MM.1S (cell line): ENCODE measurements at places on chromosomes 7 and 10.

GRCh38 chr10:120462018-120462682 lies 5.1 kb downstream of the PLPP4 start:
- no peak for DNase-seq
- no peaks in the 10 kb centered on the region for H3K4me1 ChIP-seq
- no peaks in the 10 kb centered on the region for H3K27me3 ChIP-seq
- H3K4me3 ChIP-seq, result no peak overlapping the region

DNA sequence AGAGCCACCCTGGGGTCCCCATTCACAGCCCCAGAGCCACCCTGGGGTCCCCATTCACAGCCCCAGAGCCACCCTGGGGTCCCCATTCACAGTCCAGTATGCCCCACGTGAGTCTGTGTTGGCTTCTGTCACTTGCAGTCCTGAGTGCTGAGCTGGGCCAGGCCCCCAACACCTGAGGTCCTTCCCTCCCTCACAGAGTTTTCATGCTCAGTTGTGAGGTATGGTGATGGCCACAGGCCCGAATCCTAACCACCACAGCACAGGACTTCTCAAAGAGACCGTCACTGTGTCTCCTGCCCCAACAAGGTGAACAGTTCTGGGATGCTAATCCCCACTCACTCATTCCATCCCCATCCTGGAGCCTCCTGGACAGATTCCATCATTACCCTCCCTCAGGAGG lies 239.2 kb downstream of the PTPRN2 start:
- no peaks in the 10 kb centered on the region for H3K4me1 ChIP-seq
- DNase-seq, result no peak
- peaks cover 17% of the 10 kb centered on the region; the same call in 1 of the 2 replicates for H3K27me3 ChIP-seq
- H3K36me3 ChIP-seq, result no peaks in the 10 kb centered on the region

DNA sequence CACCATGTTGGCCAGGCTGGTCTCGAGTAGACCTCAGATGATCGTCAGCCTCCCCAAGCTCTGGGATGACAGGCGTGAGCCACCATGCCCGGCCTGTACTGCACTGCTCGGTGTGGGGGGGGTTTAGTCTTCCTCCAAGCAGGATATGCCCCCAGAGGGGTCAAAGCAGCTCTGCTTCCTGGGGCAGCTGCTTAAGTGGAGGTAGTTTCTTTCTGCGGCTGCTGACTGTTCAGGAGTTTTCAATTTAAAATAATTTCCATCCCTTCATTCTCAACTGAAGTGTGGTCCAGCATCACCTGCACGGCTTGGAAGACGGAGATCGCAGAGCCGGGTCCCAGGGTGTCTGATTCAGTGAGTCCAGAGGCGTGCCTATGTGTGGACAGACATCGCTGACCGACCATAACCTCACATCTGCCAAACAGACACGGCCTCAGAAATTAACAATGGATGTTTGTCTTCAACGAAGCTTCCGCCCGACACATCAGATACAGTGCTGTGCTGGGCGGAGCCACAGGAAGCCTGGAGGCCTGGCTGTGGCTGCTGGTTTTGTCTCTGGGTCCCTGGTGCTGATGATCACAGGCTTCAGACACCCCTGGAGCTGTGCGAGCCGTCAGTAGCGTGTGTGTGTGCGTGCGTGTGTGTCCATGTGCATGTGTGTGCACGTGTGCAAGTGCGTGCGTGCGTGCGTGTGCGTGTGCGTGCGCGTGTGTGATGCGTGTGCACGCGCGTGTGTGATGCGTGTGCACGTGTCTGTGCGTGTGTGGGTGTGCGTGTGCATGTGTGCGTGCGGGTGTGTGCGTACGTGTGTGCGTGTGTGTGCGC lies 226.5 kb upstream of the PITRM1 start:
- no peak overlapping the region for H3K27ac ChIP-seq
- no peak overlapping the region for H3K4me3 ChIP-seq
- no peaks in the 10 kb centered on the region for H3K36me3 ChIP-seq
- no peak for DNase-seq
- no peaks in the 10 kb centered on the region for H3K4me1 ChIP-seq

GRCh38 chr7:14292737-14293136 lies 303.3 kb upstream of the ETV1 start:
- H3K27me3 ChIP-seq, result no peaks in the 10 kb centered on the region
- no peak overlapping the region for H3K27ac ChIP-seq
- no peak for DNase-seq
- H3K4me1 ChIP-seq, result no peaks in the 10 kb centered on the region
- H3K4me3 ChIP-seq, result no peak overlapping the region

GRCh38 chr10:89632824-89633223 lies 12.2 kb downstream of the PANK1 start:
- H3K27me3 ChIP-seq, result no peaks in the 10 kb centered on the region
- no peaks in the 10 kb centered on the region for H3K4me1 ChIP-seq
- H3K36me3 ChIP-seq, result no peaks in the 10 kb centered on the region
- no peak overlapping the region for H3K27ac ChIP-seq

GRCh38 chr10:86200269-86200668 lies 166.3 kb downstream of the GRID1 start:
- H3K4me3 ChIP-seq, result no peak overlapping the region
- H3K36me3 ChIP-seq, result no peaks in the 10 kb centered on the region
- 0 out of 2 replicates have a peak, but pooled peaks cover 3% of the 10 kb centered on the region for H3K27me3 ChIP-seq
- H3K27ac ChIP-seq, result no peak overlapping the region
- DNase-seq, result no peak
- no peaks in the 10 kb centered on the region for H3K4me1 ChIP-seq

DNA sequence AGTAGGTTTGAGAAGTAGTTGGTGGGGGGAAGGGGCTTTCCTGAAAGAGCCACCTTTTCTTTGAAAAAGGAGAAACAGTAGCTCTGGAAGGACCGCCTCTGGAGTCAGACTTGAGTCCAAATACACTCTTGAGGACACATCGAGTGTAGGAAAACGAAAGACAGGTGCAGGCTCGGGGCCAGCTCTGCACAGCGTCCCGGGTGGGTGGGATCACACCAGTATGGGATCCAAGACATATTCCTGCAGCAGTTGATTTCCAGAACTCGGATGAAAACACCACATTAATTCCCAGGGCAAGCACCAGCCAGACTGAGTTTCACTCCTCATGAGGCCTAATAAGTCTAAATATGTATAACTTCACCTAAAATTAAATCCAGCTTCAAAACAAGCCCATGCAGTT lies 61.4 kb downstream of the ASB13 start:
- H3K27me3 ChIP-seq, result no peaks in the 10 kb centered on the region
- no peak overlapping the region for H3K4me3 ChIP-seq
- DNase-seq, result no peak
- no peaks in the 10 kb centered on the region for H3K36me3 ChIP-seq
- peaks cover 19% of the 10 kb centered on the region for H3K4me1 ChIP-seq

GRCh38 chr7:120302190-120302589 lies 29.2 kb downstream of the KCND2 start:
- no peak overlapping the region for H3K27ac ChIP-seq
- H3K4me3 ChIP-seq, result no peak overlapping the region

DNA sequence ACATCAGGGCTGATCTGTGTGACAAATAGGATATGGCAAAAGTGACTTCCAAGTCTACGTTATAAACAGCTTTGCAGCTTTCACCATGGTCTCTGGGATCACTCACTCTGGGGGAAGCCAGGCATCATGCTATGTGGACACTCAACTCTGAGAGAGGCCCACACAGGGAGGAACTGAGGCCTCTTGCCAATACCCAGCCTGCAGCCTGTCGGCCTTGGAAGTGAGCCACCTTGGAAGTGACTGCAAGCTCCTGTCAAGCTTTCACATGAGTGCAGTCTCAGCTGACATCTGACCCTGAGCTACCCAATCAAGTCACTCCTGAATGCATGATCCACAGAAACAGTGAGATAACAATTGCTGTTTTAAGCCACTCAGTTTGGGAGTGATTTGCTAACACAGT lies 56.5 kb downstream of the MMRN2 start:
- no peaks in the 10 kb centered on the region for H3K4me1 ChIP-seq
- H3K27me3 ChIP-seq, result no peaks in the 10 kb centered on the region
- no peak overlapping the region for H3K27ac ChIP-seq
- no peak for DNase-seq
- H3K36me3 ChIP-seq, result no peaks in the 10 kb centered on the region

DNA sequence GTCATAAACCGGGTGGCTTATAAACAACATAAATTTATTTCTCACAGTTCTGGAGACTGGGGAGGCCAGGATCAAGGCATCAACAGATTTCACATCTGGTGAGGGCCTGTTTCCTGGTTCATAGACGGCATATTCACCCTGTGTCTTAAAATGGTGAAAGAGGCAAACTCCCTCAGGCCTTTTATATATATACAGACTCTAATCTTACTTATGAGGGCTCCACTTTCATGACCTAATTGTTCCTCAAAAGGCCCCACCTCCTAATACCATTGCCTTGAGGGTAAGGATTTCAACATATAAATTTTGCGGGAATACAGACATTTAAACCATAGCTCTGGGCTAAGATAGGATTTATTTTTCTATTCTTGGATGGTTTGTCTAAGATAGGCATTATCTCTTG lies 187.2 kb downstream of the PPP1R3A start:
- no peak overlapping the region for H3K4me3 ChIP-seq
- no peaks in the 10 kb centered on the region for H3K27me3 ChIP-seq
- DNase-seq, result no peak
- H3K4me1 ChIP-seq, result no peaks in the 10 kb centered on the region

DNA sequence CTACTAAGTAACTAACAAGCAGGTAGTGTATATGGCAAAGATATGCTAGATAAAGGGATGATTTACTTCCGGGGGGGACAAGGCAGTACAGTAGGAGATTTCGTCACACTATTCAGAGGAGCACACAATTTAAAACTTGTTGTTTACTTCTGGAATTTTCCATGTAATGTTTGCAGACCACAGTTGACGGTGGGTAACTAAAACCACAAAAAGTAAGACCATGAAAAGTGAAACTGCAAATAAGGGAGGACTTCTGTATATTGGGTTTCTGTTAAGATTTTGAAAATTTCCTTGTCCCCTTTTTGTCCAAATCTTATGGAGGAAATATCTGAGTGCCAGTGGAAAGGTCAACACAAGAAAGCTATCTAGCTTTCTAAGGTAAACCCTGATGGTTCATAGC lies 170.0 kb downstream of the ELAPOR2 start:
- no peak overlapping the region for H3K27ac ChIP-seq
- no peaks in the 10 kb centered on the region for H3K36me3 ChIP-seq

- H3K27me3 ChIP-seq, result no peaks in the 10 kb centered on the region
- H3K27ac ChIP-seq, result no peak overlapping the region
- no peak for DNase-seq
- no peaks in the 10 kb centered on the region for H3K4me1 ChIP-seq
Observed at GRCh38 chr7:46775020-46775419, 806.9 kb downstream of the TNS3 start.

GRCh38 chr7:117562759-117563158 lies 82.9 kb downstream of the CFTR start:
- no peaks in the 10 kb centered on the region for H3K36me3 ChIP-seq
- H3K27me3 ChIP-seq, result no peaks in the 10 kb centered on the region
- peaks cover 20% of the 10 kb centered on the region for H3K4me1 ChIP-seq
- peak; percentile 10 for DNase-seq
- no peak overlapping the region for H3K27ac ChIP-seq
